Panc1 (cell line): ENCODE measurements at places on chromosomes 1 and 21. TPM values are rescaled to one million over a fixed set of nuclear protein-coding genes. Genes with fewer than 3 reads are reported as not detected.

- H3K4me3 ChIP-seq = no peak overlapping the region
- H3K27ac ChIP-seq = no peak overlapping the region
- no peaks in the 10 kb centered on the region for H3K4me1 ChIP-seq
- no peak for DNase-seq
- H3K36me3 ChIP-seq = no peaks in the 10 kb centered on the region
Measured at GRCh38 chr1:230393722-230394121, 32.4 kb downstream of the PGBD5 start.

DNA sequence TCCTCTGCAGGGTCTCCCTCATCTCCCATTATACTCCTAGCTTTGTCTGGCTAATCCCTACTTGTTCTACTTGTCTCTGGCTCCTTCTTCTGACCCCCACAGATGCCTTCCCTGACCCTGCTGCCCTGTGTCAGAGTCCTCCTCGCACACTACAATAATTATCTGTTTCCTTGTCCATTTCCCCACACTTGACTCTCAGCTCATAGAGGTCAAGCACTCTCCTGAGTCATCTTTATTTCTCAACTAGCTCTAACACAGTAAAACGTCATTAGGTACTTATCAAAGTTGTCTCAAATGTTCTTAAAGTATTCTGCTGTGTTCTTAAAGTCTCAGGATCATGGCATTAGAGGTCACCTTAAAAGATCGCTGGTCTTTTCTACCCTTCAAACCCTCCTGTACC, 47.1 kb downstream of the C8A start:
- H3K27ac ChIP-seq = no peak overlapping the region
- DNase-seq = no peak
- H3K36me3 ChIP-seq = no peaks in the 10 kb centered on the region

GRCh38 chr1:162388615-162389014, 7.1 kb downstream of the C1orf226 start:
- H3K27me3 ChIP-seq = no peaks in the 10 kb centered on the region
- no peaks in the 10 kb centered on the region; the same call in 1 of the 2 replicates for H3K36me3 ChIP-seq
- peaks cover 22% of the 10 kb centered on the region for H3K4me1 ChIP-seq
- H3K27ac ChIP-seq = no peak overlapping the region; the same call in 1 of the 2 replicates

DNA sequence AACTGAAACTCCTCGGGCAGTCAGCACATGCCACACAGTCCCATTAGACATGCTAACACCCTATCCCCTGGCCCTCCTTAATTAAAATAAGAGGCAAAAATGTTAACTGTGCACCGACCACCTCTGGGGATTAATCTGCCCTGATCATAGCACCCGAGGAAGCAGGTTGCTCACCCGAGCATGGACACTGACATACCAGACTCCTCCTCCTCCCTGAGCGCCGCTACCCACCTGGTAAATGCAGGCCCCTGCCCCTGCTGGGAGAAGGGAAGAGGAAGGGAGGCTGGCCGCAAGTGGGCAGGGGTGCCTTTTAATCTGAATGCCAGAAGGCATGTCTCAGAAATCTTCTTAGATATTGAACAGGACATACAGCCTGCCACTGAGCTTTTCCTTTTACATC, 360.9 kb downstream of the RRAGC start:
- no peak overlapping the region for H3K27ac ChIP-seq
- no peak overlapping the region for H3K4me3 ChIP-seq
- no peaks in the 10 kb centered on the region for H3K4me1 ChIP-seq
- H3K27me3 ChIP-seq = peaks cover 20% of the 10 kb centered on the region
- DNase-seq = no peak

The RPRD2 gene
- total RNA-seq = 28.3 TPM

DNA sequence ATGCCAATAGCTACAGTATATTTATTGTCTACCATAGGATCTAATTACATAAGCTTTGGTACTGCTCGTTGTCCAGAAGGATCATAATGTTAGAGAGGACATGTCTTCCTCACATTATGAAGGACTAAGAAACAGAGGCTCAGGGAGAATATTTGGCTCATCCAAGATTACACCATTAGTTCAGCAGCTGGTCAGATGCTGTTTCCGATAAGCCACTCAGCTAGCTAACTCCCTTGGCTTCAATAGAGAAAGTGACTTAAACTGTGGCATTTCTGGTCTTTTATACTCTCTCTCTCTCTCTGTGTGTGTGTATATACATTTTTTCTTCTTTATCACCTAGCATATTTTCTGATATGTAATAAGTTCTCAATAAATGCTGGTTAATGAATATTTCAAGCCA, 70.4 kb downstream of the DDR2 start:
- no peak overlapping the region for H3K4me3 ChIP-seq
- peaks cover 2% of the 10 kb centered on the region; the same call in 1 of the 2 replicates for H3K4me1 ChIP-seq
- H3K36me3 ChIP-seq = no peaks in the 10 kb centered on the region
- H3K27me3 ChIP-seq = no peaks in the 10 kb centered on the region
- no peak overlapping the region for H3K27ac ChIP-seq

GRCh38 chr1:156920233-156921052, at the start of gene LRRC71:
Gene LRRC71, plus strand, starts transcription at chr1:156920632. Its CDS starts 172 bp downstream, at chr1:156920804.
- peak within 1 kb of the TSS; percentile 28 for H3K4me3 ChIP-seq
- no peak for DNase-seq
- no peaks in the 10 kb centered on the region for H3K27me3 ChIP-seq
- no peaks in the 10 kb centered on the region for H3K36me3 ChIP-seq
- peaks cover 3% of the 10 kb centered on the region; the same call in 1 of the 2 replicates for H3K4me1 ChIP-seq

DNA sequence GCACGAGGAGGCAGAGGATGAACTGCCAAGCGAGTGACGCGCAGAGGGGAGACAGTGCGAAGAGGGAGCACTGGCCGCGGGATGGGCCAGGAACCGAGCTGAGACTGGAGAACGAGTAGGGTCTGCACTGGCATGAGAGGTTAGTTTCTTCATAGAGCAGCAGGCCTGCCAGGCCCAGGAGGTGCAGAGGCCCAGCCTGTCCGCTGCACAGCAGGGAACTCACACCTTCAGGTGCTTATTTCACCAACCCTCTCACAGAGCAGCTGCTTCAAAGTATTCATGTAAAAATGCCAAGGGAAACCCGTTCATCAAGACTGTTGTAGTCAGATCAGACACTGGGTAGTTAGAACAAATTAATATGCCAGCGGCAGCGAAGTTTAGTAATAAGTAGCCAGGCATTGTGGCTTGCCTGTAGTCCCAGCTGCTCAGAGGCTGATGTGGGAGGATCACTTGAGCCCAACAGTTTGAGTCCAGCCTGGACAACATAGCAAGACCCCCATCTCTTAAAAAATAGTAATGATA, 144.5 kb downstream of the SLC45A1 start:
- no peaks in the 10 kb centered on the region for H3K27me3 ChIP-seq
- peaks cover 27% of the 10 kb centered on the region for H3K4me1 ChIP-seq
- DNase-seq = no peak
- peaks cover 2% of the 10 kb centered on the region for H3K36me3 ChIP-seq
- H3K4me3 ChIP-seq = no peak overlapping the region

The NDC1 gene
- 44.4 TPM for total RNA-seq

GRCh38 chr1:59360170-59360569, 63.3 kb downstream of the FGGY start:
- H3K4me1 ChIP-seq = no peaks in the 10 kb centered on the region
- no peaks in the 10 kb centered on the region for H3K27me3 ChIP-seq
- DNase-seq = no peak
- H3K27ac ChIP-seq = no peak overlapping the region
- no peak overlapping the region for H3K4me3 ChIP-seq

- no peaks in the 10 kb centered on the region for H3K27me3 ChIP-seq
- H3K36me3 ChIP-seq = no peaks in the 10 kb centered on the region
- no peaks in the 10 kb centered on the region for H3K4me1 ChIP-seq
- no peak overlapping the region for H3K4me3 ChIP-seq
- DNase-seq = no peak
- no peak overlapping the region for H3K27ac ChIP-seq
Measured at GRCh38 chr1:222123111-222123510, 381.2 kb upstream of the DUSP10 start.

The PPIAL4G gene
- total RNA-seq = not detected

- no peaks in the 10 kb centered on the region for H3K27me3 ChIP-seq
- H3K36me3 ChIP-seq = no peaks in the 10 kb centered on the region
- H3K4me1 ChIP-seq = no peaks in the 10 kb centered on the region; the same call in 1 of the 2 replicates
- H3K27ac ChIP-seq = no peak overlapping the region
Measured at GRCh38 chr1:201275253-201275666, 8.0 kb upstream of the PKP1 start.

DNA sequence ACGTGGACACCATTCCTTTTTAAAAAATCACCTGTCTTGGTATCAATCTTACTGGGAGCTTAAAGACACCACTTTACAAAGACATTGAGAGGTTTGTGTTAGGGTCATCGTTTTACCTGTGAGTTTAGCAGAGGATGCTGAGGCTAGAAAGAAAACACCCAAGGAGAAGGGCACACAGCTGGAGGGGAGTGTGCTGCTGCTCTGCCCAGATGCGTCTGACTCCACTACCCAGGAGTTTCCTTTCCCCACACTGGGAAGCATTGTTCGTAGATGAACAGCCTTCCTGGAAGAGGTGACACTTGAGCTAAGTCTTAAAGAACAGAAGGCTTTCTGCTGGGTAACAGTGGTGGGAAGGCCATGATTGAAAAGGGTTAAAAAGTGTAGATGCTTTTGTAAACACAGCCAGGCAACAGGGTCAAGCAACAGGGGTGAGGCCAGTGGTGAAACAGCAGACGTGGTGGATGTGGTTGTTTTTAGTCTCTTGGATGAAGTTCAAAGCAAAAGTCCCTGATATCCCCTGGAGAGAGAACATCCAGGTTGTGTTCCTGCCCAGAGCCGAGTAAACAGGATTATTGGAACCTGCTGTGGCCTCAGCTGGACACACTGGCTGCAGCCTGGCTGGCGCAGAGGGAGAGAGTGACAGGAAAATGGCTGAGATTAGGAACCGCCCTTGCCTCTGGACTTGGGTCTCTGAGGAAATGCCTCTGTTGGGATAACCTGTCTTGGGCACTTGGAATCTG, 198.6 kb upstream of the JUN start:
- DNase-seq = no peak
- no peaks in the 10 kb centered on the region for H3K36me3 ChIP-seq
- H3K27ac ChIP-seq = no peak overlapping the region
- H3K4me3 ChIP-seq = no peak overlapping the region
- H3K27me3 ChIP-seq = no peaks in the 10 kb centered on the region

GRCh38 chr1:205774198-205775014, 876 bp downstream of the RAB29 start:
- DNase-seq = no peak
- H3K4me1 ChIP-seq = peaks cover 9% of the 10 kb centered on the region
- peak overlapping the region; percentile 94 for H3K4me3 ChIP-seq
- no peaks in the 10 kb centered on the region for H3K27me3 ChIP-seq
- peak overlapping the region; percentile 83 for H3K27ac ChIP-seq

DNA sequence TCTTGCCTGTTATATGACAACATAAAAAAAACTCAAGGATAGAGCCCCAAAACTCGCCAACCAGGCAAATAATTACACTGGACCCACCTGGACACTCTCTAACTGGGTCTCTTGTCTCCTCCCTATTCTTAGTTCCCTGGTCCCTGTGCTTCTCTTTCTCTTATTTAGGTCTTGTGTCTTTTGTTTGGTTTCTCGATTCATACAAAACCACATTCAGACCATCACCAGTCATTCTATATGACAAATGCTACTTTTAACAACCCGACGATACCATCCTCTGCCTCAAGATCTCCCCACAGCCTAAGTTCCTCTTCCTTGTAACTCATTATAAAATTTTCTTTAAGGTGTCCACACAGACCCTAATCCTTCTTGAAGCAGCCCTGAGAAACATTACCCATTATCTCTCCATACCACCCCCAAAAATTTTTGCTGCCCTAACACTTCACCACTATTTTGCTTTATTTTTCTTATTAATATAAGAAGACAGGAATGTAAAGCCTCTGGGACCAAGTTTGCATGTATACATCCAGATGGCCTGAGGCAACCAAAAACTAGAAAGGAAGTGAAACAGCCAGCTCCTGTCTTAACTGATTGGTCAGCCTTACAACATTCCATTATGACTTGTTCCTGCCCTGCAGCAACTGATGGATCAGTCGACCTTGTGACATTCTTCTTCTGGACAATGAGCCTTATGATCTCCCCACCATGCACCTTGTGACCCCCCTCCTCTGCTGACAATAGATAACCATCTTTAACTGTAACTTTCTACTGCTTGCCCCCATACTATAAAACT, 638.2 kb downstream of the AMY1C start:
- DNase-seq = no peak
- H3K36me3 ChIP-seq = no peaks in the 10 kb centered on the region
- no peak overlapping the region for H3K4me3 ChIP-seq
- no peaks in the 10 kb centered on the region for H3K27me3 ChIP-seq
- no peak overlapping the region for H3K27ac ChIP-seq

DNA sequence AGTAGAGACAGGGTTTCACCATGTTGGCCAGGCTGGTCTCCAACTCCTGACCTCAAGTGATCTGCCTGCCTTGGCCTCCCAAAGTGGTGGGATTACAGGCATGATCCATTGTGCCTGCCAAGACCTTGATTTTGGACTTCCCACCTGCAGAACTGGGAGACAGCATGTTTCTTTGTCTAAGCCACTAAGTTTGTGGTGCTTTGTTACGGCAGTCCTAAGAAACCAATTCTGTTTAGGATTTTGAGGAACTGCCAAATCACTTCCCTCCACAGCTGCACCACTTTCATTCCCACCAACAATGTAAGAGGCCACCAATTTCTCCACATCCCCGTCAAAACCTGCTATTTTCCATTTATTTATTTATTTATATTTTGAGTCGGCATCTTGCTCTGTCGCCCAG, 46.1 kb downstream of the CHAF1B start:
- DNase-seq = no peak
- H3K27me3 ChIP-seq = no peaks in the 10 kb centered on the region
- peak overlapping the region; percentile 54 for H3K4me3 ChIP-seq
- no peaks in the 10 kb centered on the region for H3K36me3 ChIP-seq

DNA sequence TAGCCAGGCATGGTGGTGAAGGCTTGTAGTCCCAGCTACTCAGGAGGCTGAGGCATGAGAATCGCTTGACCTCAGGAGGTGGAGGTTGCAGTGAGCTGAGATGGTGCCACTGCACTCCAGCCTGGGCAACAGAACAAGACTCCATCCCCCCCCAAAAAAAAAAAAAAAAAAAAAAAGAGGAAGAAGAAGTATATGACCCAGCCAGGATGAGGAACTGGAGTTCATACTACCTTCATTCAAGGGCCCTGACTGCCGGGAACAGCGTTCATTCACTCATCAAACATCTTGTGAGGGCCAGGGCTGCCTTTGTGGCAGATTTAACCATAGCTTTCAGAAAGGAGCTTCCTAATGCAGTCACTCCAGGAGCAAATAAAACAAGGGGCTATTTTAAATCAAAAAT, 127.6 kb downstream of the MRPS6 start:
- H3K27me3 ChIP-seq = no peaks in the 10 kb centered on the region
- no peak overlapping the region for H3K4me3 ChIP-seq
- peak overlapping the region; percentile 91 for H3K27ac ChIP-seq
- H3K4me1 ChIP-seq = peaks cover 44% of the 10 kb centered on the region
- H3K36me3 ChIP-seq = no peaks in the 10 kb centered on the region

The GBP7 gene
- total RNA-seq = not detected

GRCh38 chr1:94396356-94397010, 21.7 kb upstream of the ABCD3 start:
- H3K4me3 ChIP-seq = no peak overlapping the region
- no peak overlapping the region for H3K27ac ChIP-seq
- no peak for DNase-seq
- H3K4me1 ChIP-seq = no peaks in the 10 kb centered on the region
- no peaks in the 10 kb centered on the region for H3K36me3 ChIP-seq
- H3K27me3 ChIP-seq = no peaks in the 10 kb centered on the region
